ENCODE measurements at places on chromosomes 16 and 17.

DNA sequence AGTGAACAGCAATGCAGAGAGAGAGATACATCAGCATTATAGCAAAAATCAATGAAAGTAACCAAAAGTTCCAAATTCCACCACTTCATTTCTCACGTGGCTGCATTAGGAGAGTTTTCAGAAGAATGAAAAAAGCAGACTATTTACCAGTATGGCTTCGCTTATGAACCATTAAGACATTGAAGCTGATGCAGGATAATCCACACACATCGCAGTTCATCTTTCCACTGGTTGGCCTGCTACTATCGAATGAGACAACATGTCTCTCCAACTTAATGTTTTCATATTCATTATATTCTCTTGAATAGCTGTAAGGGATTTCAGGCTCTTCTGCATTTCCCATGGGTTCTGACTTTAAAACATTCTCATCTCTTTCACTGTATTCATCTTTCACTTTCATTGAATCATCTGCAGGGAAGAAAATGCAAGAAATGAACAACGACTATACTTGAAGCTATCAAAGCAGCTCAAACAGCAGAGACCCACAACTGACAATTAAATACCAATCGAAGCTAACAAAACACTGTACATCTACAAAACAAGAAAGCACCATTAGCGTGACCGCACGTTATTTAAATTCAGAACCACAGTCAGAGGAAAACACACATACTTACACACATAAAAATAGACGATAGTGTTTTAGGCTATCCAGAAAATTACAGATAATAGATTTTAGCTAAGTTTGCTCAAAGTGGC, 54.9 kb downstream of the GRB7 start:
- DNase-seq, result no peak

- DNase-seq, result no peak
Observed at GRCh38 chr17:33021731-33022408, 30.2 kb downstream of the SPACA3 start.

DNA sequence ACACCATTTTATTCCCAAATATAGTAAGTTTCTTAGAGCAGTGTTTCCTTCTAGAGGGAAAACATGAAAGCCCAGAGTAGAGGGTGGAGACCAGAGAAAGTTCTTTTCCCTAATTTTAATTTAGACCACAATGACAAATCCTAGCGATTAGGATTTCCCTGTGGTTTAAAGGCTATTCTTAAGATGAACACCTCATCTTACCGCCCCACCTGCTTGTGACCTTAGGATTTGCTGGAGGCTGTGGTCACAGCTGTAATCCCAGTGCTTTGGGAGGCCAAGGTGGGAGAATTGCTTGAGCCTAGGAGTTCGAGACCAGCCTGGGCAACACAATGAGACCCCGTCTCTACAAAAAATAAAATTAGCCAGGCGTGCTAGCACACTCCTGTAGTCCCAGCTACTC, 51.1 kb downstream of the GPRC5B start:
- DNase-seq, result no peak

DNA sequence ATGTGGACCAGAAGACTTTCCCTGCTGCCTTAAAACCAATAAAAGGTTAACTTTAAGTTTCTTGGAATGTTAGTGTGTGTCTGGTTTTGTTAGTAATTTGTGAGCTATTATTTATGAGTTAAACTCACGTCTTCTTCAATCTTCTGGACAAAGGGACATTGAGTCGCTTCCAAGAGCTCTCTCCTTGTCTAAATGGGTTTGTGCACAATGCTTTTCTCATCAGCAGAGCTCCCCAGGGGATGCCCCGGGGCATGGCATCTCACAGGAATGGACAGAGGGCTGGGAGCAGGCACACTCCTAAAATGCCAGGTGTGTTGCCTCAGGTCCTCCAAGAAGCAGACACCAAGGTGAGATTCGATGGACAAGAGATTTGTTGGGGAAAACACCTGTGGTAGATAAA, 90.5 kb downstream of the RGS9 start:
- DNase-seq, result no peak

DNA sequence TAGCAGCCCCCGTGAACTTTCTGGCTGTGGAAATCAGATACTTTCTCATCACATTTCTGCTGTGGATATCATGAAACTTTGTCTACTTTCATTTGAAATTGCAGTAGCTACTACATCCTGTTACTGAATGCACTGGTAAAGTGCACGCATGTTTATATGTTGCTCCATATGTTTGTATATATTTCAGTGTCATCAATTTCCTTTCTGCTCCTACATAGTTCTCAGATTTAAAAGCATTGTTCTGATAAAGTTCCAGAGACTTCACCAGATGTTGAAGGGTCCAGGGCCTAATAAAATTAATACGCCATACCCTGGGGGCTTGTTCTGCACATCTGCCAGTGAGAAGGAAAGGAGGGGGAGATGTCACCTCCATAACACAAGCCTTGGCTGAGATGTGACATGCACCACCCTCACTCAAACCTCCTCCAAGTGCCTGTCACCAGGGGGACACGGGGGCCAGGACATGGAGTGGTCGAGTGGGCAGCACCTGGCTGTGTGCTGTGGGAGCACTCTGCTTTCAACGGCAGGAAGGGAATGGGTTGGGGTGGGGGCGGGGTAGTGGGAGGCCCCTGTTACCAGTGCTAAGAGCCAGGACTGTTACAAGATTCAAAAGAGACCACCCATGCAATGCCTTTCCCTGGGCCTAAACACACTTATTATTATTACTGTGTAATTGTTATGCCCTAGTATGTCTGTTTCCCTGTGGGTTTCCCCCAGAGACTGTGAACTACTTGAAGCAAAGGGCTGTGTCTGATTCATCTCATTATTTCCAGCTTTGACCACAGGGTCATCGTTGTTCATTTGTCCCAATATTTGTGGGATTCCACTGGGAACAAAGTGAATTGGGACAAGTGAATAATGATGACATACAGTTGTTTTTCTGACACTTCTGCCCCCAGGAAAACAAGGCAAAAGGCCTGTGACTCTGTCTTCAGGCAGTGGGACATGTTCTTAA, 193.4 kb downstream of the FOXL1 start:
- DNase-seq, result no peak

- no peak for DNase-seq
Observed at GRCh38 chr16:54112451-54113206, 174.0 kb downstream of the IRX3 start.

DNA sequence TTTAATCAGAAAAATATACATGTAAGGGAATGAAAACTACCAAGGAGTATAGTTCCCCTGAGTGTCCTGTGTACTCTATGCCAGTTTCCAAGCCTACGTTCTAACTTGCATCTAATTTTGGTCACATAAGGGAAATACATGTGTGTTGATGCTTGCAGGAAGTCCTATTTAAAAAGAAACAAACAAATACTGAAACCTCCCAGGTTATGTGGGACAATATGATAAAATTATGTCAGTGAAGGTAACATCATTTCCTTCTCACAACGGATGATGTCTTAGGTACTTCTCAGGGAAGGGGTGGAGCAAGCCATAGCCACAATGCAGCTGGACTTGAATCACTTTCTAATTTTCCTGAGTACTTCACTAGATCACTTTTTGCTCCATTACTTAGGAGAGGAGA, 115.9 kb downstream of the ZFHX3 start:
- DNase-seq, result no peak

- DNase-seq, result no peak
Observed at GRCh38 chr17:8021565-8022359, 17.1 kb upstream of the ALOX15B start.

- no peak for DNase-seq
Observed at GRCh38 chr16:85201574-85201973, 89.3 kb upstream of the CIBAR2 start.

DNA sequence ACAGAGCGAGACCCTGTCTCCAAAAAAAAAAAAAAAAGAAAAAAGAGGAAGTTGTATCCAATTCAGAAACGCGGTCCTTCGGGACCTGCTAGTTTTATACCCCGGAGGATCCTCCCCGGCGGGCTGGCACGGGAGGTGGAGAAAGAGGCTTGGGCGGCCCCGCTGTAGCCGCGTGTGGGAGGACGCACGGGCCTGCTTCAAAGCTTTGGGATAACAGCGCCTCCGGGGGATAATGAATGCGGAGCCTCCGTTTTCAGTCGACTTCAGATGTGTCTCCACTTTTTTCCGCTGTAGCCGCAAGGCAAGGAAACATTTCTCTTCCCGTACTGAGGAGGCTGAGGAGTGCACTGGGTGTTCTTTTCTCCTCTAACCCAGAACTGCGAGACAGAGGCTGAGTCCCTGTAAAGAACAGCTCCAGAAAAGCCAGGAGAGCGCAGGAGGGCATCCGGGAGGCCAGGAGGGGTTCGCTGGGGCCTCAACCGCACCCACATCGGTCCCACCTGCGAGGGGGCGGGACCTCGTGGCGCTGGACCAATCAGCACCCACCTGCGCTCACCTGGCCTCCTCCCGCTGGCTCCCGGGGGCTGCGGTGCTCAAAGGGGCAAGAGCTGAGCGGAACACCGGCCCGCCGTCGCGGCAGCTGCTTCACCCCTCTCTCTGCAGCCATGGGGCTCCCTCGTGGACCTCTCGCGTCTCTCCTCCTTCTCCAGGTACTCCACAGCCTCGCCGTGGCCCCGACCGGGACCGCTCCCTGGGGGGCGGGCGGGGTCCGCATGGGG, at the start of gene CDH3:
Gene CDH3 (plus strand): TSS at position 596 of the 779 bp plus-strand sequence. CDS start 70 bp downstream, at position 666.
- no peak for DNase-seq

GRCh38 chr16:3019594-3020246, 448 bp upstream of the TNFRSF12A start:
- no peak for DNase-seq

DNA sequence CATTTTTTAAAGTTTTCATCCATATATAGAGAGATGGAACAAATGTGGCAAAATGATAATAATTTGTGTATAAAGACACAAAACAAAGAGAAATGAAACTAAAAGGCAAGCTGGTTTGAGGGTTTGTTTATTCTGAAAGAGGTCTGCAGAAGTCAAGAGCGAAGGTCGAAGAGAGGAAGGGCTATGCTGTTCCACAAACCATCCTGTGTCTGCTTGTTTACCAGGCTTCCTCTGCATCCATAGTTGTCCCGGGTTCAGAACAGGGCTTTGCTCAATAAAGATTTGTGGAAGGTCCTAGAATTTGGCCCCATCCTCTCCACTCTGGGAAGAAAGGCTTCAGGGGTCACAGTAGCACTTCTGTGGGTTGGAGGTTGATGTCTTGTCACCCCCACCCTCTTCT, 2.4 kb upstream of the MARVELD3 start:
- DNase-seq, result no peak

- DNase-seq, result no peak
Observed at GRCh38 chr17:40371261-40371929, 6.9 kb upstream of the GJD3 start.

All from activated T-helper 9 cell treated with anti-CD3 and anti-CD28 coated beads, Interleukin-2, amount 50 U/mL, for 16 hours (primary cell).